ENCODE measurements at places on chromosomes 7 and 10.

GRCh38 chr7:100865938-100866728, 1.1 kb upstream of the TRIP6 start:
- no peak for DNase-seq

GRCh38 chr7:124647630-124648306, 117.8 kb downstream of the GPR37 start:
- DNase-seq = no peak

- no peak for DNase-seq
These were observed 223.7 kb downstream of the MTERF1 start for GRCh38 chr7:91656541-91657482.

DNA sequence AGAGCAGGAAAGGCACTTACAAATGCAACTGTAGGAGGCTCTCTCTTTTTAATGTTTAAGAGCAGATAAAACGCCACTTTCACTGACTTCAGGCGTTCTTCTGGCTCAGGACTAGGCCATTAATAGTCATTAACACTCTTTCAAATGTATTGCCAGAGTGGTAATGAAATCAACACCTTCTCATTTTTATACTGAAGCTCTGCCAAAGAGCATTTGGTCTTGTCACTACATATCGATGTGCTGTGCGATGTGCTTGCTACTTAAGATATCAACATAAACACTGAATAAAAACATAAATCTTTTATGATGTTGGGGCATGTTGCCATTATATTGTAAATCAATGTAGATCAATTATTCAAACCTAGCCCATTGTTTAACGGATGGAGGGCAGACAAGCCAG, 634.7 kb downstream of the ARL4A start:
- no peak for DNase-seq

GRCh38 chr7:43618073-43618472, 35.2 kb downstream of the STK17A start:
- DNase-seq = no peak

DNA sequence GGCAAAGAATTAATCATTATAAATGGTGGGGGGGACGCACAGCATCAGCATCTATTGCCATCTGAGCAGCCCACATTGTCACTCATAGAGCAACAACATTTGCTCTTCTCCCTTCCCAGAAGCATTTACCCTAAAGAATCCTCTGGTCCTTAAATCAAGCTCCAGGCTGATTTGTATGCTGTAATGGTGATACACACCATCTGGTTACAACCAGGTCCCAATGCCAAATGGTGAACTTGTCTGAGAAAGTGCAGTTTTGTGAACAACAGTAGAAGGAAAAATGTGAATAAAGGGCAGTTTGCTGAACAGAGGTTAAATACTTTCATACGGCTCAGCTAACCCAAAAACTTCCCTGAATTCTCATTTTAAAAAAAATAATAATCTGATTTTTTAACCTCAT, 38.8 kb upstream of the TCF7L2 start:
- no peak for DNase-seq

- no peak for DNase-seq
These were observed 24.0 kb downstream of the LRRC20 start for GRCh38 chr10:70358446-70358845.

- no peak for DNase-seq
These were observed 9.7 kb downstream of the CREM start for GRCh38 chr10:35136263-35136815.

- no peak for DNase-seq
These were observed 25.0 kb upstream of the PCBD1 start for GRCh38 chr10:70913191-70913892.

DNA sequence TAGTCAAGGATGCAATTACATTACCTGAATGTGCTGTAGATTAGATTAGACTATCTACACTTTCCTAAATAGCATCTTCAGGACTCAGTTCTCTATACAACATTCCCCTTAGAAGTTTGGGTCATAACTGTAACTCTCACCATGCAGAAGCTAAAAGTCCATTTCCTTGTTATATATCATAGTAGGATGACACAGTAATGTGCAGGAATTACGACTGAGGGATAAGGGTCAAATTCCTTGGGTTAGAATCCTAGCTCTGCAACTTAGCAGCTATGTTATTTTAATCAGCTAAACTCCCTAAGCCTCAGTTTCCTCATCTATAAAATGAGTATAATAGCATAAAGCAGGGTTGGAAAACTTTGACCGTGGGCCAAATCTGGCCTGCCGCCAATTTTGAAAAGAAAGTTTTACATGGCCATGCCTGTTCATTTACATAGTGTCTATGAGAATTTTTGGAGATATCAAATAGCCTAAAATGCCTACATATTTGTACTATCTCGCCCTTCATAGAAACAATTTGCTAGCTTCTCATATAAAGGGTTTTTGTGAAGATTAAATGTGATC, 14.8 kb downstream of the NRCAM start:
- no peak for DNase-seq

DNA sequence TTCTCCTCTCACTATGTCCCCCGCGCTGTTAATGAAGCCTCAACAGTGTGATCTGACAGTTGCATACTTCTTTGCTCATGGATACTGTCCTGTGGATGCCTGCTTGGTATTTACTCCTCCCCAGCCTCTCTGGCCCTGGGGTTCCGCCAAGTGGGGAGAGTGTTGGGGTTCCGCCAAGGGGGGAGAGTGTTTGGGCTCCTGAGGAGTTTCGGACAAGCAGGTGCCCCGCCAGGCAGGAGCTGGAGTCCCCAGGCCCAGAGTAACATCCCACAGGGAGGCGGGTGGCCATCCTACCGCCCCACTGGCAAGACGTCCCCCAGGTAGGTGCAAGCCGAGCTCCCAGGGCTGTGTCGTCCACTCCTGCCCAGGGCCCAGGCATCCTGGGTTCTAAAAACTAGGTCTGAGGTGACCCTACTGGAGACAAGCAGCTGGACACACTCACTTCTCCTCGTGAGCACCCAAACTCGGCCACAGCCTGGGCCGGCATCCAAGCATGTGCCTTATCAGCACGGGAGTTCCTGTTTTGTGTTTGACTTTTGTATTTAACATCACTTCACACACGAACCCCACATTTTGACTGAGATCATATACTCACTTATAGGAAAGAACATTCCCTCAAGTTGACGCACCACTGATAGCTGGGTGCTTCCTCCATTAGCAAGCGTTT, 34.2 kb downstream of the CAMK2B start:
- DNase-seq = no peak

DNA sequence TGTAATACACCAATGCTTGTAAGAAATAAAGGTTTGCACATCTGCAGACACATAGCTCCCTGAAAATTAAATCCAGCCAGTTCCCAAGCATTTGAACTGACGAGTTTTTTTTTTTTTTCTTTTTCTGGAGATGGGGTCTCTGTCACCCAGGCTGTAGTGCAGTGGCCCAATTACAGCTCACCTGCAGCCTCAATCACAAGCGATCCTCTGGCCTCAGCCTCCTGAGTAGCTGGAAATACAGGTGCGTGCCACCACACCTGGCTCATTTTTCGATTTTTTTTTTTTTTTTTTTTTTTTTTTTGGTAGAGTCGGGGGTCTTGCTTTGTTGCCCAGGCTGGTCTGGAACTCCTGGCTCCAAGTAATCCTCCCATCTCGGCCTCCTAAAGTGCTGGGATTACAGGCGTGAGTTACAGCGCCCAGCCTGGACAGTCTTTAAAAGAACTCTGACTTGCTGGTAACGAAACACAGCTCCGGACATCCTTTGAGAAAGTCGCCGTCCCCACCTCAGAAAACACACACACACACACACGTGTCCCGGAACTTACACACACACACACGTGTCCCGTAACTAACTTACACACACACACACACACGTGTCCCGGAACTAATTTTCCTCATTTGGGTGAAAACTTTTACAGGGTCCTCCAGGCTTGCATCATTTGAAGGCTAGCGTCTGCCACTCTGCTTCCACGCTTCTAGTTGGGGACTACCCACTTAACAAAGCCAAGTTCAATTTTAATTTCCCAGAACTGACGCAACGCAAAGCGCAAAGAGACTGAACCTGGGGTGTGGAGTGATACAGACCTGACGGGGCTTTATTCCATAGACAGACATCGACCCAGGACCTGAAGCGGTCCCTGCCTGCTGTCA, 18.6 kb downstream of the OCM2 start:
- no peak for DNase-seq

DNA sequence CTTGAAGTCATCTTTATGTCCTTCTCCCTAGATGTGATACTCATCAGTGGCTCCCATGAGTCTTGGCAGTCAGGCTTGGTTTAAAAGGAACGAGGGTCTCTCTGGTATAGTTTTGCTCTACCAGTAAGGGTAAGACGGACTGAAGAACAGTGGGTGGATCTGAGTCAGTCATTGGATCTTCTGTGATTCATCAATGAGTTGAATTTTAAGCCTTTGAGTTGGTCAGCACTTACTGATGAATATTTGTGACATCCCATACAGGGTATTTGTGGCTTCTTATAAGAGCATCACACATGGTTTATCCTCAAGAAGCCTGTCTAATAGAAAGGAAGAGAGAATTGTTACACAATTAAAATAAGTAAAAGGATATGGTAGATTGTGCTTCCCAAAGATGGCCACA, 87.3 kb upstream of the NAMPT start:
- DNase-seq = no peak

GRCh38 chr7:44403176-44403759, 77.9 kb upstream of the CAMK2B start:
- DNase-seq = no peak

- DNase-seq = no peak
These were observed 296.8 kb downstream of the ELMO1 start for GRCh38 chr7:37151741-37152413.

Measured in stimulated activated CD4-positive, alpha-beta T cell treated with anti-CD3 and anti-CD28 coated beads, Interleukin-12 subunit alpha, Interleukin-12 subunit beta, amount 100 ng/mL, for 48 hours (primary cell).